ENCODE measurements at places on chromosomes 5 and 9.

DNA sequence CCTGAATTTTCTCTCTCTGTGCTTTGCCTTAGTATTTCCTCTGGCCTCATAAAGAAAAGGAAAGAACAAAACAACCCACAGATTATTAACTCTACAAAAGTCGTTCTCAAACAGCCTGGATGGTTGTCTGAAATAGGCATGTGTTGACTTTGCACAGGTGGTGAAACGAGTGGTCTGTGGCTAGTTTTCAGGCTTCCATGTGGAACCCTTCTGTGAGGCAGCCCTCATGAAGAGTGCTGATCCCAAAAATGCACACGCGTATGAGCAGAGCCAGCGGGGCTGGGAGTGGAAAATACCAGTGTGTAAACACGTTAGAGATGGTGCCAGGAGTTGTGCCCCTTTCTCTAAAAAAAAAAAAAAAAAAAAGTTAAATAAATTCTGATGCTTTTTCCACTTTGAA lies 4.9 kb upstream of the PSAT1 start:
- DNase-seq: no peak

GRCh38 chr5:10734832-10735523 lies 26.1 kb downstream of the DAP start:
- no peak for DNase-seq

GRCh38 chr9:127634698-127635097 lies 22.6 kb downstream of the STXBP1 start:
- DNase-seq: no peak

DNA sequence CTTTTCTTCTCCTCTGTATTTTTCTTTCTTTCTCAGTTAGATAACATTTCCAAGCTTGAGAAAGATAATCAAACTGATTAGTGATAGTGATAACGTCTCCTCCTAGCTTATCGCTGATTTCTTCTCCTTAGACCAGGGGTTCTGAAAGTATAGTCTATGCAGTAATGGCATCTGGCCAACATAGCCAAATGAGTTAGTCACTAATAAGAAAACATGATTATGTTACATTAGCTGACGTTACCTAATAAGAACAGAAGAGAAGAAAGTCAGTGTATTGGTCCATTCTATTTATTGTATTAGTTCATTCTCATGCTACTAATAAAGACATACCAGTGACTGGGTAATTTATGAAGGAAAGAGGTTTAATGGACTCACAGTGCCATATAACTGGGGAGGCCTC lies 111.2 kb downstream of the STRBP start:
- DNase-seq: no peak

GRCh38 chr9:26324786-26325443 lies 567.7 kb downstream of the CAAP1 start:
- peak; percentile 11 for DNase-seq

Measured in AG08395 (cell line).